ENCODE measurements at places on chromosomes 7 and 10.

GRCh38 chr10:34145715-34146114, 669.4 kb downstream of the PARD3 start:
- no peak for DNase-seq

- DNase-seq = no peak
Observed at GRCh38 chr10:71368643-71369042, 28.1 kb upstream of the CDH23 start.

GRCh38 chr10:1267568-1267967, 211.4 kb downstream of the WDR37 start:
- DNase-seq = no peak

DNA sequence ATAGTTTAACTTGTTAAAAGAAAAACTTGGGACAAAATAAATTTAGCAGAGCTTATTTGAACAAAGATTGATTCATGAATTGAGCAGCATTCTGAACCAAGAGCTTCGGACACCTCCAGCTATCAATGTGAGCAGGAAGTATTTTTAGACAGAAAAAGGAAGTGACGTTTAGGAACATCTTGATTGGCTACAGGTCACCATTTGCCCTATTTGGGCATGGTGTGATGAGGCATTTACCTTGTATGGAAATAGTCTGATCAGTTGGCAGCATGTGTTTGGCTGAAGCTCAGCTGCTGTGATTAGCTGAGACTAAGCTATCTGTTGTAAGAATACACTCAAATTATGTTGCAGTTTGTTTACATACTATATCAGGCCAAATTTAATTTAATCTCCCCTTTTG, 185.1 kb downstream of the ATRNL1 start:
- no peak for DNase-seq

DNA sequence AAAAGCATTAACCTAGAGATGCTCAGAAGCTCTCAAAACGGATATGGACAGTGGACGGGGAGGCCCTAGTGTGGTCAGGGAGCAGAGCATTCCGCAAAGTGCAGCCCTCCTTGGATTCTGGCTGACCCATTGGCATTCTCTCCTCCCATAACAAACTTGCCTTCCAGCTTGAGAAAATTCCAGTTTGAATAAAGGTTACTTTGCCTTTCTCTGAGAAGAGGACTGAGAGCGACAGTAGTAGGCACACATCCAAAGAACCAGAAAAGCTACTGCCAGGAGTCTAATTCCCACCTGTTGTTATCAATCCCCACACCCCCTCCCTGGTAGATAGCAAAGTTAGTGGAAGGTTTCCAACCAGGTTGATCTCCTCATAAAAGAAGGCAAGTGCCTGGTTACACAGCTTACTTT, 84.7 kb upstream of the TRIL start:
- no peak for DNase-seq

GRCh38 chr7:4288791-4289394, 393.2 kb upstream of the FOXK1 start:
- DNase-seq = no peak

DNA sequence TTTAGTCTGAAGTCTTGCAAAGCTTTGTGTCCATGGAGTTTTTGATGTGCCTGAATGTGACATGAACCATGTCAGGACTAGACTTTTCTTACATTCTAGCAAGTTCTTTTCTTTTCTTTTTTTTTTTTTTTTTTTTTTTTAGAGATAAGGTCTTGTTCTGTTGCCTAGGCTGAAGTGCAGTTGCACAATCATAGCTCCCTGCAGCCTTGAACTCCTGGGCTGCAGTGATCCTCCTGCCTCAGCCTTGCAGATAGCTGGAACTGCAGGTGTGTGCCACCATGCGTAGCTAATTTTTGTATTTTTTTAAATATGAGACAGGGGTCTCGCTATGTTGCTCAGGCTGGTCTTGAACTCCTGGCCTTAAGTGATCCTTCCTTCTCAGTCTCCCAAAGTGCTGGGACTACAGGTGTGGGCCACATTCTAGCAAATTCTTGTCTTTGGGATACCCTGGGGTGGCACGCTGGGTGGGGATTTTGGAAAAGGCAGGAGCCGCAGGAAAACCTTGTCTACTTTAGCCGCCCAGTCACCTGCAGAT, 152.8 kb downstream of the SVIL start:
- no peak for DNase-seq

DNA sequence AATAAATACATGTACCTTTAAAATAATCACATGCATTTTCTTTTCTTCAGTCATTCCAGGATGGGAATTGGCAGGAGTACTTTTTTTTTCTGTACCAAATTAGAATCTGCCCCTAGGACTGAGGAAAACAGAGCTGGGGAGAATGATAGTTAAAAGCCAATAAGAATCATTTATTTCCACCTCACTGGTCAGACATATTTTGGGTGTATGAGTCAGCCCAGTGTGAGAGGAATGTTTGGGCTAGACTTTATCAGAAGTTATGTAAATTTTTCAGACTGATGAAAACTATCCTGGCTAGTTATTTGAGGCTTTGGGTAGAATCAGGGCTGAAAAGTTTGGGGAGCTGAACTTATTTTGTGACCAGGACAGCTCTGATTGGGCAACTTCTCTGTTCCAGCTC, 303.1 kb upstream of the NPSR1 start:
- DNase-seq = peak; percentile 49

GRCh38 chr7:18626717-18627116, 131.2 kb downstream of the HDAC9 start:
- no peak for DNase-seq

- DNase-seq = no peak
Observed at GRCh38 chr7:96061009-96061408, 260.9 kb downstream of the SLC25A13 start.

DNA sequence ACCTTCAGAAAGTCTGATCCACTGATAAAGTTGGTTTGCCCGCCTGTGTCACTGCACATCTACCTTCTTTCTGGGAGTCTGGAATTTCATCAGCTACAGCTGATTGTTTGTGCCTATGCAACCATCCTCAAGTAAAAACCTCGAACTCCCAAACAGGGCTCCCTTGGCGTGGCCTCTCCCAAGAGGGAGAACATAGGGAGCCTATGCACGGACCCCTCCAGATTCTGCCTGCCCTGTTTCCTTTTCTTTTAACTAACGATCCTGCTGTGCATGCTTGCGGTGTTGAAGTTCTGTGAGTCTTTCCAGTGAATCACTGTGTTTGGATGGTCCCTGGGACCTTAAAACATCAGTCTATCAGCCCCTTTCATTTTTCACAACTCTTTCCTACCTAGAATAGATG, 226.9 kb upstream of the SEMA3D start:
- DNase-seq = no peak

DNA sequence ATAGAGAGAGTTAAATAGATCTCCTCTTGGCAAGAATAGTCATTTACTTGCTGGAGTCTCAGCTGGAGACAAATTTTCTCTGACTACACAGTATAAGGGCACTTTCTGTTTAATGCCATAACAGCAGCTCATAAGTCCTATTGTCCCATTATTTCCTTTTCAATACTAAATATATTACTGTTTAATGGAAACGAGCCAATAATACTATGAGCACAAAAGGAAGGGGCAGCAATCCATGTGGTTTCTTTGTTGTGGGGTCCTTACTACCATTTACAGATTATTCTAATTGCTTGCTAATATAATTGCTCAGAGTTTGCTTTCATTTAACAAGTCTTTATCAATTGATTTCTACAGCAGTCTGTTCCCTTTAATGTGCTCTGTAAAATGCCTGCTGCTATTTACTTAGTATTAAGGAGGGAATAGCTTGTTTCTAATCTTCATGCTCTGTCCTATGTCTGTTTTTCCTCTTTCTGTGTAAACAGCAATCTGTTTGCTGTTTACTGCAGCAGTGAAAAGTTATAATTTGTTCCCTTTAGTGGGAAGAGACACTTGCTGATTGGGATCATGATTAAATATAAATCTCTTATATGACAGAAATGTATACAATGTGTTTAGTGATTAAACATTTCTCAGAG, 296.2 kb upstream of the SMIM30 start:
- no peak for DNase-seq

DNA sequence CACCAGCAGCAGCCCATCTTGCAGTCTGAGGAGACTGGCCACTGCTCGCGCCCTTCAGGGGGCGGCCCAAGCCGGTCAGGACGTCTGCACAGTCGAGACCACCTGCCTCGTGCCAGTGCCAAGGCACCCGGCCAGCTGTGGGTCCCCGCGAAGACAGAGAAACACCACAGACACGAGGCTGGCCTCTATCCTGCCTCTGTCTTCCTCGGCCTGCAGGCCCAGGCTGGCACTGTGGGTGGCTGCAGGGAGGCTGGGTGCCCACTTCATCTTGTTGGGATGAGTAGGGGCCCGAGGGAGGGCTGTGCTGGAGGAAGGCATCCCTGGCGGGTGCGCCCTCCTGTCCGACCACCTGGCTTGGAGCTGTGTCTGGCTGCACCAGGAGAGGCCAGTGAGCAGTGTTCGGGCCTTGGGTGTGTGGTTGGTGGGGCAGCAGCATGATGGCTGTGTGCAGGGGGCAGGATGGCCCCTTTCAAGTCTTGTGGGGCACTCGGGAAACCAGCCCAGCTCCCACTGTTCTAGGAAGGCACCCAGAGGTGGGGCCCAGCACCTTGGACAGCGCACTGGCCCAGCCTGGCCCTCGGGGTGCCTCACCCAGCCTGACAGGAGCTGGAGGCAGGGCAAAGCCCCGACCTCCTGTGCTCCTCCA, 7.3 kb downstream of the DPYSL4 start:
- no peak for DNase-seq

GRCh38 chr10:99280472-99280871, 44.8 kb upstream of the HPSE2 start:
- DNase-seq = no peak

DNA sequence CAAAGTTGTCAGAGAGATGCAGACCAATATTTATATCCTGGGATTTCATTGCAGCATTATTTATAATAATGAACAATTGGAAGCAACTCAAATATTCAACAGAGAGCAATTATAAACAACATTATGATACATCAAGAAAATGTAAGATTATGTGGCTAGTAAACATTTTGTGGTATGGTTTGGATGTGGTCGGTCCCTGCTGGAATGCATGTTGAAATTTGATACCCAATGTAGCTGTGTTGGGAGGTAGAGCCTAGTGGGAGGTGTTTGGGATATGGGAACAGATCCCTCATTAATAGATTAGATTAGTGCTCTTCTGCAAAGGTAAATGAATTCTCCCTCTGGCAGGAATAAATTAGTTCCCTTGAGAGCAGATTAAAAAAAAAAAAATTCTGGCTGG, 350.9 kb downstream of the ANKRD30A start:
- no peak for DNase-seq

DNA sequence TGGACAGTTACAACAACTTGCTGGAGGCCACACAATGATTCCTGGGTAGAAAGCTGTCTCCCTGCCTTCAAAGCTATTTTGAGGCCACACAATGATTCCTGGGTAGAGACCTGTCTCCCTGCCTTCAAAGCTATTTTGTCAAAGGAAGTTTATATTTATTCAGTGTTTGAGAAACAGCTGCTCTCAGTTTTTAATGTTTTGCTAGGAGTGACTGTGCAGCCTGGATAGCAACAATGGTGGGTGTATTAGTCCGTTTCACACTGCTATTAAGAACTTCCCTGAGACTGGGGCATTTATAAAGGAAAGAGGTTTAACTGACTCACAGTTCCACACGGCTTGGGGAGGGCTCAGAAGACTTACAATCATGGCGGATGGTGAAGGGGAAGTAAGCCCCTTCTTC, 3.9 kb upstream of the SGPL1 start:
- DNase-seq = no peak

DNA sequence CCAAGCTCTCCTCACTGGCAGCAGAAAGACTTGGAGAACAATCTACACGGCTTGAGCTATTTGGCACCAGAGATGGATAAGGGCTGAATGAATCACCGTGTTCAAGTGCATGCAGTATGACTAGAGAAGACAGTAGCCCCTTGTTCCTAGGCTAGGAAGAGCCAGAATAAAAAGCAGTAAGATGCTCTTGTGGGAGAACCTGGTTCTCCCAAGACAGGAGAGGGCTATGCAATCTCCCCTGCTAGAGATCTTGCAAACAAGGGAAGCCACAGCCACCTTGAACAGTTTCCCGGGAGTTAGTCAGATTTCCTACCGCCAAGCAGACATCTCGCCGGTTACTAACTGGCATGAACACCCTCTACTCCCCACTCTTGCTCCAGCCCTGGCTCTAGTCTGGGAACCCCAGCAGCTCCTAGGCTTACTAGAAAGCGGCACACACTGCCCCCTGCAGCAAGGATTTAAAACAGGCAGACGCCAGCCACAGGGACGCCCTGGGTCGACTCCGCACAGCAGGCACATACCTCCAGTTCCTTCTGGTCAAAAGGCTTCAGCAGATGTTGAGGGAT, 107.3 kb downstream of the SMURF1 start:
- no peak for DNase-seq

DNA sequence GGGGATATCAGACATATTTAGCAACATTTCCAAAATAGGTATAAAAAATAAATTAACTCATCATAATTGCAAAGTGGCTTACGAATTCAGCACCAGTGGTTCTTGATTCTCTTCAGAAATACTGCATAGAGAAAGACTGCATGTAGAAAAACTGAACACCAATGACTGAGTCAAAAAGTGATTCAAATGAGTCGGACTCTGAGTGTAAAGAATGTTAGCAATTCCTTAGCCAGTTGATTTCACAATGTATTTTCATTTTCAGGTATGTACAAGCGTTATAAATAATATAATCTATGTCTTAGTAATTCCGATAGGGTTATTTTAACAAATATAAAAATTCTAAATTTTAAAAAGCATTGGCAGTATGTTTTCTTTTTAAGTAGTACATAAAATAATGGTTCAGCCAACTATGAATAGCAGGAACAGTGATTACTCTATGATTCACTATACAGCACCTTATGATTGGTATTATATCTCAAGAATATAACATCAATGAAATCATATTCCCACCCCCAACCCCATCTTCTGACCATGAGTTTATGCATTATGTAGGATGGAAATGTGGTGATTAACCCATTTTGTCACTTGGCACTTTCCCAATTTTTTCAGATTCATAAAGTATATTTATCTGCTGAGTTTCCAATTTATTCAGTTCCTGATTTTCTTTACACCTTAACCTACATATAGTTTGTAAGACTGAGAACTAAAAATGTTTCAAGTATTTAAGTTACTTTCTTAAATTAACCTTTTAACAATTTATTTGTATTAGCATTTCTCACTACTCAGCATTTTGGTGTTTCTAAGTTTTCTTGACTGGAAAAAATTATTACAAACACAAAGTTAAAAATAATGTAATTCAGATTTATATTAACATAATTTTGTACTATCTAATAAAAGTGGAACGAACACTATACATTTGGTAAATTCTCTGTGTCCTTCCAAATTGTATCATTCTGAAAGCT, 33.9 kb downstream of the DNAJC1 start:
- no peak for DNase-seq

GRCh38 chr10:118343549-118343948, 1.4 kb upstream of the FAM204A start:
- no peak for DNase-seq

DNA sequence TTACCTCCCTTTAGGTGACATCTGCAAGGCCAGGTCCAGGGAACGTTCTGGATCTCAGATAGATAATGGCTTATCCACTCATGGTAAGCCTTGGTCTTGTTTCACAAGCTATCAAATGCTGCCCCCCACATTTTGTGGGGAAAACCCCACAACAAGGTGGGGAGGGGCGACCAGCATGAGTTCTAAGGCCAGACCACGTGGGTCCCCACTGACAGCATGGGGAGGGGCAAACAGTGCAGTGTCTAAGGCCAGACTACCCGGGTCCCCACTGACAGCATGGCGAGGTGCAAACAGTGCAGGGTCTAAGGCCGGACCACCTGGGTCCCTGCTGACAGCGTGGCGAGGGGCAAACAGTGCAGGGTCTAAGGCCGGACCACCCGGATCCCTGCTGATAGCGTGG, 102.8 kb downstream of the DIP2C start:
- no peak for DNase-seq

GRCh38 chr7:36275735-36276284, 113.9 kb upstream of the ANLN start:
- DNase-seq = no peak

Measured in kidney glomerular epithelial cell (primary cell).